Cerebellar nuclear complex (tissue), 1 donor: ENCODE measurements at places on chromosomes 11 and 22.

DNA sequence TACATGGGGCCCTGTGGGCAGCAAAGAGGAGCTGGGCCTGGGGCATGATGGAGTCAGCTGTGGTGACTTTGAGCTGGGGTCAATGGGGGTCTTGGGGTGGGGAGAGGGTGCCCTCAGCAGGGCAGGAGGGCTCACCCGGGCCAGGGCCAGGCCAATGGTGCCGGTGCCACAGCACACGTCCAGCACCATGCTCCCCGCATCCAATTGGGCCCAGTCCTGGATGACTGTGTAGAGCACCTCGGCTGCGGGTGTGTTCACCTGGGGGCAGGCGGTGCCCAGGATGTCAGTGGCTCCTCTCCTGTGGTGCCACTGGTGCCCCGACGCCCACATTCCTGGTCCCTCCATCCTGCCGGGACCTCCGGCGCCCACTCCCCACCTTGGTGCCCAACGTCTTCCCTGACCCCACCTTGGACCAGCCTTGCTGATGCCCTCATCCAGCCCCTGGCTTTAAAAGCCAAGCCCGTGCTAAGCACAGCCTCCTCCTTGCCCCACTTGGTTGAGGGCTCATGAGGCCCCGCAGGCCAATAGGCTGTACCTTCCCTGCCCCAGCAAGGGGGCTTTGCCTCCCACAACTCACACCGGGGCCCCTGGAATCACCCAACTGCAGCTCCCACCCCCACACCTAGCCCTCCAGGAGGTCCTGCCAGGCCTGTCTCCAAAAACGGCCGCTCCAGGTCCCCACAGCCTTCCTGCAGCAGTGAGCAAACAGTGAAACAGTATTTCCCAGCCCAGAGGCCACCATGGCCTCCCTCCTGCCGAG lies 2.2 kb upstream of the RANBP1 start:
- DNase-seq = no peak

DNA sequence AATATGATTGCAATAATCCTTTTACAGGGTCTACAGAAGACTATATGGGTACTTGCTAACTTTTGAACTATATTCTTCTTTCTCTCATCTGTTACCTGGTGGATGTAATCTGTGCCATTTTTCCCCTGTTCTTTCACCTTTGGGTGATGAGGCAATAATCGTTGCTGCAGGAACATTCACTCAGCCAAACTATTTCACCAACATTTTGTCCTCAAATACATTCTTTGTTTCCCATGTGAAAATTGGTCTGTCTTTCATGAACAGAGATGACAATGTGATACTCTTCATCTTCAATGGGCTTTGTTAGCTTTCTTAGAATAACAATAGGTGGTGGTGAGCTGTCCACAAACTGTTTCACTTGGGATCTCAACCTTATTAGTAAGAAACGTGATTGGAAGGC lies 52.1 kb upstream of the CAPRIN1 start:
- no peak for DNase-seq

DNA sequence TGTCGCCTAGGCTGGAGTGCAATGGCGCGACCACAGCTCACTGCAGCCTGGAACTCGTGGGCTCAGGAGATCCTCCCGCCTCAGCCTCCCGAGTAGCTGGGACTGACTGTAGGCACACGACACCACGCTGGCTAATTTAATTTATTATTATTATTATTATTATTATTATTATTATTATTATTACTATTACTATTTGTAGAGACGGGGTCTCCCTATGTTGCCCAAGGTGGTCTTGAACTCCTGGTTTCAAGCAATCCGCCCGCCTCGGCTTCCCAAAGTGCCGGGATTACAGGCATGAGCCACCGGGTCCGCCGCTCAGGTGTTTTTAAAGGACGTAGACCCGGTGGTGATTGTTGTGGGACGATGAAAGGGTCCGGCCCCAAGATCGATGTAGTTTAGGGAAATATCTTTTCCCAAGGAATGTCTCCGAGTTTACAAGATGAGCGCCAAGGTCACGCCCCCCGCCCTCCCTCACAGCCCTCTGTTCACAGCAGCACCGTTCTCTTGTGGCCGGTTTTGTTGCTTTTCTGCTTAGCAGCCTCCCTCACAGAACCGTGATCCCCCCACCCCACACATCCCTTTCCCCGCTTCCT lies 728 bp upstream of the POGLUT3 start:
- no peak for DNase-seq

DNA sequence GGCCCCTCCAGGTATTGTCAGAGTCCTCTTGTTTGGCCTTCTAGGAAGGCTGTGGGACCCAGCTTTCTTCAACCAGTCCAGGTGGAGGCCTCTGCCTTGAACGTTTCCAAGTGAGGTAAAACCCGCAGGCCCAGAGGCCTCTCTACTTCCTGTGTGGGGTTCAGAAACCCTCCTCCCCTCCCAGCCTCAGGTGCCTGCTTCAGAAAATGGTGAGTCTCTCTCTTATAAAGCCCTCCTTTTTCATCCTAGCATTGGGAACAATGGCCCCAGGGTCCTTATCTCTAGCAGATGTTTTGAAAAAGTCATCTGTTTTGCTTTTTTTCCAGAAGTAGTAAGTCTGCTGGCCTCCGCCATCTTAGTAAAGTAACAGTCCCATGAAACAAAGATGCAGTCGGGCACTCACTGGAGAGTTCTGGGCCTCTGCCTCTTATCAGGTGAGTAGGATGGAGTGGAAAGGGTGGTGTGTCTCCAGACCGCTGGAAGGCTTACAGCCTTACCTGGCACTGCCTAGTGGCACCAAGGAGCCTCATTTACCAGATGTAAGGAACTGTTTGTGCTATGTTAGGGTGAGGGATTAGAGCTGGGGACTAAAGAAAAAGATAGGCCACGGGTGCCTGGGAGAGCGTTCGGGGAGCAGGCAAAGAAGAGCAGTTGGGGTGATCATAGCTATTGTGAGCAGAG lies at the start of gene CD3E:
Gene CD3E, plus strand, starts transcription at position 163 of the 681 bp plus-strand sequence. Its CDS starts 223 bp downstream, at position 386.
- no peak for DNase-seq

GRCh38 chr11:134558916-134559601 lies 147.0 kb upstream of the B3GAT1 start:
- DNase-seq = no peak

- DNase-seq = no peak
Observed at GRCh38 chr11:63551889-63552266, 11.3 kb downstream of the PLAAT2 start.

DNA sequence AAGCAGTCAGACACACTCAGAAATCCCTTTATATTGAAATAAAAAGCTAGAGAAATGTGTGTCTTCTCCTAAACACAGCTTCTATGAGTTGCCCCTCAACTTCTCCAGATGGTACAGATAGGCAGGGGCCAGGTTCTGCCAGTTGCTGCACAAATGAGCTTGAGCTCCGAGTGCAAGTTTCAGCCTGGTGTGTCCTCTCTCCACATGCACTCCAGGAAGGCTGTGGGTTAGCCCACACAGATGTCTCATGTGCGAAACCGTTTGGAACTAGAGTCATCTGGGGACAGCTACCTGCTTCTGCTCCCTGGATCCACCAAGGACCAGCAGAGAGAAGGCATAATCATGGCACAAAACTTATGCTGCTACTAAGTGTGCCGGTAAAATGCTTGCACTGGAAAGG lies 812.6 kb downstream of the OPCML start:
- no peak for DNase-seq

DNA sequence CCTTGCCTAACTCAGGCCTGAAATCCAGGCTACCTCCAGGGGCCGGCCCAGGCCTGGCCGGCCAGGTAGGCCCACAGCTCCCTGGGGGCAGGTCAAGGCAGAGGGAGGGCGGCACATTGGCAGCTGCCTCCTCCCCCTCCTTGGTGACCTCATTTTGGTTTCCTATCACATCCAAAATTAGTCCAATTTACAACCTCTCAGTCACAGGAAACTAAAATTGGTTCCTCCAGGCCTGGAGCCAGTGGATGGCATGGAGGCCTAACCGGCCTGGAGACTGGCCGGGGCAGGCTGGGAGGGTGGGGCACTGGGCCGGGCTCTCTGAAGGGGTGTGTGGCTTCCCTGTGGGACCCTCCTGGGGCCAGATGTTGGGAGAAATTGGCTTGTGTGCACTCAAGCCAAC lies 35.9 kb downstream of the LRRC10B start:
- DNase-seq = no peak

DNA sequence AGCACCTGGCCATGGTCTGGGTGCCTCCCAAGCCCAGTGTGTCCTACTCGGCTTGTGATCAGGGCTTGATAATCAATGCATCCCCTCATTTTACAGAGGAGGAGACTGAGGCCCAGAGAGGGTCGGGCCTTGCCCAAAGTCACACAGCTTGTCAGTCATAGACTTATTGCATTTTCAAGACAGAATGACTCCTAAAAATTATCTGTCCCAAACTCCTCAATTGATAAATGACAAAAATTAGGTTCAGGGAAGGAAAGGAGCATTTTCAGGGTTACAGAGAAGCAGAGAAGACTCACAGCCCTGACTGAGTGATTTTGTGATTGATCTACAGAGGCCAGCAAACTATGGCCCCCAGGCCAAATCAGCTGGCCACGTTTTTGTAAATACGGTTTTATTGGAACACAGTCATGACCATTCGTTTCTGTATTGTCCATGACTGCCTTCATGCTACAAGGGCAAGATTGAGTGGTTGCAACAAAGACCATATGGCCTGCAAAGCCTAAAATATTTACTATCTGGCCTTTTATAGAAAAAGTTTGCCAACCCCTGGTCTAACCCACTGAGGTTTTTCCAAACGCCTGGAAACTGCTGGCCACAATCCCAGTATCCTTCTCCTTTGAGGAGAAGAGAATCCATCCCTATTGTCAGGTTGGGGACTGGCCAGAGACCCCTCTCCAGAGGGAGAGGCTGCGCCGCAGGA lies 35.1 kb upstream of the NAV2 start:
- DNase-seq = no peak

GRCh38 chr11:13889552-13890249 lies 72.8 kb upstream of the SPON1 start:
- DNase-seq = no peak

DNA sequence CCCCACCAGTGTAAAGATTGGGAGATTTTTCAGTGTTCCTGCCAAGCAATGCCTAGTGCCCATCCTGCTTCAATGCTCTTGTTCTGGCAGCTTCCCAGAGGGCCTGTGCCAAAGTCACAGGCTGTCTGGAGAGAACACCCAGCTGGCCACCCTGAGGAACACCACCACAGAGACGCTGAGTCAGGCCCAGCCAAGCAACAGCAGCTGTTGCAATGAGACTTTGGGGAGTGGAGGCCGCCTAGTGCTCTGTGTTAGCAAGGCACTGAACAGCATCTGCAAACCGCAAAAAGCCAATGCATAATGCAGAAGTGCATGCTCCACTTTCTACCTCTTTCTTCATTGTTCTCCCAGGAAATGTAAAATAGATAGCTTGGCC lies 168.1 kb downstream of the NXPE2 start:
- peak; percentile 87 for DNase-seq

DNA sequence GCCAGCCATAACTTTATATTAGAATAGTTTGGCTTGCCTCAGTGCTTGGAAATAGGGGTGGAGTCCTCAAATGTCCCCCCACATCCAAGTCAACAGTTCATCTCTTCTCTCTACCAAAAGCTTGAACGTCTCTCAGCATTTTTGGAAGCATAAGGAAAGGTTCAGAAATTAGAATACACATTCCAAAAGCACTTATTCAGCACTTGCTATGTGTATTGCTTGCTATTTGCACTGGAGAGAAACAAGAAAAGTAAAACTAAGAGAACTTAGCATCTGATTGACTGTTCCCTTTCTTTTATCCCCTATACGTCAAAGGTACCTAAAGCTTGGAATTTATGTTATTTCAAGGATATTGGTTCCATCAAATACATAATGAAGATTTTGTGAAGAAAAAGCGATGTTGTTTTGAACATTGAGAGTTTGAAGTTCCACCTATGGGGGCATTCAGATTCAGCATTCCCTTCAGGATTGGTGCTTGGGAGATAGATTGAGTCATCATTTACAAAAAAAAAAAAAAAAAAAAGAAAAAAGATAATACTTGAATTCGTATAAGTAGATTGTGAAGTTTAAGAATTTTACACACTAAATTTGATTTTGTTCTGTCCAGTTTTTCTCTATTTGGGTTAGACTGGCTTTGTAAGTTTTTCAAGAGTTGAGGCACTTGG lies 1.3 kb downstream of the TBRG1 start:
- DNase-seq = no peak

GRCh38 chr22:24335496-24335895 lies 64.9 kb downstream of the SPECC1L start:
- no peak for DNase-seq

GRCh38 chr11:9461063-9461759 lies 399 bp downstream of the ZNF143 start:
- DNase-seq = peak; percentile 63

DNA sequence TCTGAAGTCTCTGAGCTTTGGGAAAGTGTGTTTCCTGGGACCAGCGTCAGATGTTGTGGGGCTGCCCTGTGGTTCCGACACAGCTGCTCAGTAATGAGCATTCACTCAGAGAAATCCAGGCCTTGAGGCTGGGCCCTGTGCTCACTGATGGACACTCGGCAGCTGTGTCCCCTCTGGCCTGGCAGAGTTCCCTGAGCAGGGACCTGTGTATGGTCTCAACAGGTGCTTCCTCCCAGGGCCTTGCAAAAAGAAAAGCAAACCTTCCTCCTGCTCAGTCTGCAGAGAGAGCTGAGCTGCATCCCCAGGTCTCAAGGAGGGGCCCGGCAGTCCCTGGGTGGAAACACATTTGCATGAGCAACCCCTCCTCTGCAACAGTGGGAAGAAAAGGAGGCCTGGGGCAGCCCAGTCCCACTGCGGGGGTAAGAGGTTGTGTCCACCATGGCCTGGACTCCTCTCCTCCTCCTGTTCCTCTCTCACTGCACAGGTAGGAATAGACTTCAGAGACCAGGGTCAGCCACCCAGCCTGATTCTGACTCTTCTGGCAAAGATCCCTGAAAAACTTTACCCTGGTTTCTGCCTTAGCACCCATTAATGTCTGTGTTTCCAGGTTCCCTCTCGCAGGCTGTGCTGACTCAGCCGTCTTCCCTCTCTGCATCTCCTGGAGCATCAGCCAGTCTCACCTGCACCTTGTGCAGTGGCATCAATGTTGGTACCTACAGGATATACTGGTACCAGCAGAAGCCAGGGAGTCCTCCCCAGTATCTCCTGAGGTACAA lies 131.2 kb downstream of the VPREB1 start:
- DNase-seq = no peak

GRCh38 chr11:121191818-121192217 lies 90.8 kb downstream of the TECTA start:
- DNase-seq = no peak

DNA sequence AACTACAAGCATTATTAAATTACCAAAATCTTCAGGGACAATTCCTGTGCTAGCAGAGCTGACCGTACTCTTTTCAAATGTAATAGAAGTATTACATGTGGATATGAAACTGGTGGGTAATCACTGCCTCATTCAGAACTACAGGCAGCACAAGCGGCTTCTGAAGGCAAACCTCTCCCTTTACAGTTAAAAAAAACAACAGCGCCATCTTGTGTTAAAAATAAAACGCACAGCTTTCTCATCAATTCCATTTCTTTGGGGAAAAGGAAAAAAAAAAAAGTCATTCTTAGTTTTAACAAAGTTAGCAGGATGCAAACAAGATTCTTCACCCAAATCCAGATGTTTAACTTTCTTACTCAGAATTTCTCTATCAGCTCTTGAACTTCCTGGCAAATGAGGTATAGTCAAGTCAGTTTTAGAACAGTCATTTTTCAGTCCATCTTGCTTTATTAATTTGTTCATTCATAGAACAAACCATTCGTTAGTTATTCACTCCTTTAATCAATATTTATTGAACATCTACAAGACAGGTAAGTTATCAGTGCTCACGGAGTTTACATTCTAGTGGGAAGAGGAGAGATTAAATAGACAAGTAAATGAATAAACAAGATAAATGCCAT lies 331.8 kb upstream of the MPPED2 start:
- DNase-seq = no peak
